ENCODE measurements at places on chromosomes 16 and 17. TPM values are rescaled to one million over a fixed set of nuclear protein-coding genes. Genes with fewer than 3 reads are reported as not detected.

DNA sequence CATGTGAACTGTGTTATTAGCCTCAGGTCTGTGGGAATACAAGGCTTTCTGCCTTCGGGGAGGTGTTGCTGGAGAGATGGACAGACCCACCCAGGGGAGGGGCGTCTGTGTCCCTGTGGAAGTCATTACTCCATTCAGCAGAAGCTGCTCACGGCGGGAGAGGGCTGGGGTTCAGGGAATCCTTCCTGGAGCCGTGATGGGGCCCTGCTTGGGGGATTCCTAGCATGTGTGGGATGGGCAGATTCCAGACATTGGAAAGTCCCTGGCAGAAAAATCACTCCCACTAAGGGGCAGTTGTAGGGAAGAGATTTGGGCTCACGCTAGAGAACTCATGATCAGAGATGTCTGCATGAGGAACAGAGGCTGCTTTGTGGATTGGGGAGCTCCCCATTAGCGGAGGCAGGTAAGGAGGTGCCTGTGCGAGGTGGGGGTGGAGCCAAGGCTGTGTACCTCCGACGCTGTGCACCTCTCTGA is 56.3 kb upstream of the IL34 start:
- DNase-seq, result no peak

GRCh38 chr16:72198021-72198711 is 26.2 kb upstream of the PMFBP1 start:
- DNase-seq, result no peak

DNA sequence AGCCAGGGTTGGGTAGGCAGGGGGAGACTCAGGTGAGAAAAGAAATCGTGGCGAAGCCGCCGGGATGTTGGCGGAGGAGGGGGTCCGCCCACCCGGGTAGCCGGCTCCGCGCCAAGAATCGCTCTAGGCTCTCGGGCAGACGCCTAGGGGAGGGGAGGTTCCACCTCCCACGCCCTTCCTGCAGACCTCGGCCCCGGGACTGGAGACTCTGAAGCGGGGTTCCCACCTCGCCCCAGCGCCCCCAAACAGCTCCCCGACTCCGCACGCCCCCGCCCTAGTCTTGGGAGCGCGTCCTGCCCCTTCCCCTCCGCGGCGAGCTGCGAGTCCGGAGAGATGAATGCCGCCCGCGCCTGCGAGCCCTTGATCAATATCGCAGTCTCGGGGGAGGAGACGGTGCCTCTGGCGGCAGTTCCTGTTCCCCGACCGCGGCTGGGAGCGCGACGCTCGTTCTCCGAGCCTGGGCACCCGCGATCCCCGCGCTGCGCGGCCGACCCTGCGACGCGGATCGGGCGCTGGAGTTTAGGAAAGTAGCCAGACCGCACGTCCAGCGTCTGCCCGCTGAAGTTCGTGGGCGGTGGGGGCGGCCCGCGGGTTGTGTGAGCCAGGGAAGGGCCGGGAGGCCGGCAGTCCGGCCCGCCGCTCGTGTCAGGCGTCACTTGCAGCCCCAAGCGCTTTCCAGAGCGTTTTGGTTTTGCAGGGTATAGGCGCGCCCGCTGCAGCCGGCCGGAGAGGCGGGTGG is 790 bp downstream of the CRHR1 start:
- no peak for DNase-seq

- DNase-seq, result no peak
Measured at GRCh38 chr17:8608001-8608400, 22.5 kb downstream of the MYH10 start.

DNA sequence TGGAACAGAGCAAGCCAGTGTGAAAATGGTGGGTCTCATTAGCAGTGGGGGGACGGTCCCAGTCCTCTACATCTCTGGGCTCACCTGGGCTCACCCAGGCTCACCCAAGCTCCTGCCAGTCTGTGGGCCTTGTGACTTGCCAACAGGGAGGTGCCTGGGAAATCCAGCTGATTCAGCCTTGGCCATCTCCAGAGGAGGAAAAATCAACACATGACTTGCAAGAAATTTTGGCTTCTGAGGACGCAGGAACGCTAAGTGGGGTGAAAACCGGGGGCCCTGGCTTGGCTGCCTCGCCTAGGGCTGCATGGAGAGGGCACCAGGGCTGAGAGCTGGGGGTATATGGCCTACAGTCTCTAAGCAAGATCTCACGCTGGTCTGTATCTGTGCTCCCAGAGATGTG is 47.7 kb downstream of the VAC14 start:
- no peak for DNase-seq

GRCh38 chr16:63921737-63922295 is 1200.0 kb downstream of the CDH11 start:
- DNase-seq, result no peak

DNA sequence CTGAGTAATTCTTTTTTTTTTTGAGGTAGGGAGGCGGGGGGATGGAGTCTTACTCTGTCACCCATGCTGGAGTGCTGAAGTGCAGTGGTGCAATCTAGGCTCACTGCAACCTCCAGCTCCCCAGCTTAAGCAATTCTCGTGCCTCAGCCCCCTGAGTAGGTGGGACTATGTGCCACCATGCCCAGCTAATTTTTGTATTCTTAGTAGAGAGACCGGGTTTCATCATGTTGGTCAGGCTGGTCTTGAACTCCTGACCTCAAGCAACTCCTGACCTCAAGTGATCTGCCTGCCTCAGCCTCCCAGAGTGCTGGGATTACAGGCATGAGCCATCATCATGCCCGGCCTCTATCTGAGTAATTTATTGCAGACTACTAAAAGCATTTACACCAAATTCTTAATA is 19.4 kb downstream of the KPNB1 start:
- no peak for DNase-seq

DNA sequence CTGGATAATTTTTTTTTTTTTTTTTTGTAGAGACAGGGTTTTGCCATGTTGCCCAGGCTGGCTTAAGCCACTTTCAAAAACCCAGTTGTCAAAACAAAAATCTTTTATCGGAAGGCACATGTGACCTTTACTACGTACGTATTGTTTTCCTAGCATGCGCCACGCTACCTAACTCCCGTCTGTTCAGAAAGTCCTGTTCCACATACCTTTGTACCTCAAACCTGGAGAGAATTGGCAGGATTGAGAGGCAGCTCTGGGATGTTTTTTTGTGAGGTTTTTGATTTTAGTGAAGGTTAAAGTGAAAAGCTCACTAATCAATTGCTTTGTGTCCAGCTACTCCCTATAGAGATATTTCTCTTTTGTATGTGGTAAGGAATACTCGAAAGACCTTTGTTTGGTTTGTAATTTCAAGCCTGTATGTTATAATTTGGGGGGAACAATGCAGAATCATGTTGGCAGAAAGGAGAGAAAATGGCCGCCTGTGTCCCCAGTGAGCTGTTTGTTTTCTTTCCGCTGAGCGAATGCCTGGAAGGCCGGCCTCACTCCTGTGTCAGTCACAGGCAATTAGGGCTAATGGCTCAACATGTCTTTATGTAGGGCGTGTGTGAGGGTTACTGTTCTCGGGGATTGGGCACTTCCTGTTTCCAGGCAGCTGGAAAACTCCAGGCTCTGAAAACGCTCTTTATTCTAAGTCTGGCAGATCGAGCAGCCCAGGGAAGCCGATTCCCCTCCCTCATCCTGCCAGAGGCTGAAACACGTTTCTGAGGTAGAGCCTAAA is 60.8 kb upstream of the CLEC18A start:
- DNase-seq, result peak; percentile 43

DNA sequence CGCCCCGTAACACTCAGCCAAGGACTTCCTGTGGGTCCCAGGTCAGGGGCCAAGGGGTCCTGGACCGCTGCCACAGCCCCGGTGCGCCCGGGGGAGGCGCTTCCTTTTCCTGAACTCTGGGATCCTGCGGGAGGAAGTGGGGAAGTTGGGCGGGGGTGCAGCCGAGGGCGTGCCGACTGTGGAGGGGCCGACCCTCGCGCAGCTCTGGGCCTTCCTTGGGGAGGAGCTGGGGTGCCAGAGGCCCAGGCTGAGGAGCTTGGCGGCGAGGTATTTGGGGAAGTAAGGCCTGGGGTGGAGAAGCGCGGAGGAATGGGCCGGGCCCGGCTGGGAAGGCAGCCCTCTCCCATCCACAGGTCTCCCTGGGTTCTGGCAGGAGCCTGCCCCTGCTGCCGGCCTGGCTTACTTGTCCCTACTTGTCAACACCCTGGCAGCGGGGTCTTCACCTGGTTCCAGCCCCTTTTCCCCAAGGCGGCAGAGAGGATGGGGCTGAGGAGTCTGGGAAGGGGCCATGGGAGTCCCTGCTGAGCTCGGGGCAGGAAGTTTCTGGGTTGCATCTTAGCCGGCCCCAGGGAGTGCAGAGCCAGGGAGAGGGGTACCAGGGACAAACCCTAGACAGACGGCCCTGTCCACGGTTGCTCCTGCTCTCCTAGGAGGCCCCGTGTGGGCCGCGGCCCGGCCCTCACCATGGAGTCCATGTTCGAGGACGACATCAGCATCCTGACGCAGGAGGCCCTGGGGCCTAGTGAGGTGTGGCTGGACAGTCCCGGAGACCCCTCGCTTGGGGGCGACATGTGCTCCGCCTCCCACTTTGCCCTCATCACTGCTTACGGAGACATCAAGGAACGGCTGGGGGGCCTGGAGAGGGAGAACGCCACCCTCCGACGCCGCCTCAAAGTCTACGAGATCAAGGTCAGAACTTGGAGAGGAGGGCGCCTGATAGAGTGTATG is 1.7 kb downstream of the TBKBP1 start:
- DNase-seq, result no peak

- no peak for DNase-seq
Measured at GRCh38 chr17:35742496-35742895, 10.5 kb downstream of the GAS2L2 start.

- no peak for DNase-seq
Measured at GRCh38 chr16:77894162-77894561, 105.8 kb downstream of the VAT1L start.

DNA sequence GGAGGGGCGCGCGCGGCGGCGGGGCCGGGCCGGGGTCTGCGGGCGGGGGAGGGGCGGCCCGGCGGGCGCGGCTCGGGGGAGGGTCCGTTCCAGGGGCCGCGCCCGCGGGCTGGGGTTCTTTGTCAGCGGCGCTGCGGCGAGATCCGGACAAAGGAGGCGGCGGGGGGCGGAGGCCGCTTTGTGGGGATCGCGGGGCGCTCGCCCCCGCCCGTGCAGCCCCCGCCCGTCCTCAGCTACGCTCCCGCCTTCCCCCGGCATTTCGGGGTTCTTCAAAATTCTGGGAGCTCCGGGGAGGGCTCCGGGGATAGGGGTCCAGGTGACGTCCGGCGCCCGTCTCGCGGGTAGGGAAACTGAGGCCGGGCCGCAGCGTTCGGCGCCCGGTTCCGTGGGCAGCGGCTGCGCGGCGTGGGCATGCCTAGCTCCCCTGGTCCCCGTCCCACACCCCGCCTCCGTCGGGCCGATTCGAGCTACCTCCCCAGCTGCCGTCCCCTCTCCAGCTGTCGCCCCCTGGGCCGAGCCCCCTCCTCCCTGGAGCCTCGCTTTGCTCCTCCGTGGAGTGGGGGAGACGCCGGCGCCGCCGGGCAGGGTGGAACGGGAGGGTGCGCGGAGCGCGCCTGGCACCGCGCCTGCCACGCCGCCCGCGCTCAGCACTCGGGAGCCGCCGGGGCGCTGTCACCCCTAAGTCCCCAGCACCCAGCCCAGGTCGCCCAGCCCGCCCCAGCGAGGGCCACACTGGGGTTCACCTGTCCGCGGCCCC is 546 bp downstream of the SNN start:
- DNase-seq, result no peak

- no peak for DNase-seq
Measured at GRCh38 chr16:87951552-87952538, 611 bp downstream of the BANP start.

The PLLP gene
- total RNA-seq, result 0.58 TPM

The RNF167 gene
- 62.7 TPM for total RNA-seq

All from NCI-H460 (cell line).